ENCODE measurements at places on chromosomes 6 and 20.
A peak's percentile ranks its signal among the peaks of the same experiment; 100 is the strongest.

GRCh38 chr6:711925-712324 lies 19.0 kb upstream of the EXOC2 start:
- no peak for DNase-seq

- DNase-seq = no peak
These were observed 26.8 kb downstream of the PPP1R14C start for GRCh38 chr6:150169609-150170008.

GRCh38 chr6:157556671-157557430 lies 175.9 kb downstream of the ZDHHC14 start:
- peak; percentile 92 for DNase-seq

DNA sequence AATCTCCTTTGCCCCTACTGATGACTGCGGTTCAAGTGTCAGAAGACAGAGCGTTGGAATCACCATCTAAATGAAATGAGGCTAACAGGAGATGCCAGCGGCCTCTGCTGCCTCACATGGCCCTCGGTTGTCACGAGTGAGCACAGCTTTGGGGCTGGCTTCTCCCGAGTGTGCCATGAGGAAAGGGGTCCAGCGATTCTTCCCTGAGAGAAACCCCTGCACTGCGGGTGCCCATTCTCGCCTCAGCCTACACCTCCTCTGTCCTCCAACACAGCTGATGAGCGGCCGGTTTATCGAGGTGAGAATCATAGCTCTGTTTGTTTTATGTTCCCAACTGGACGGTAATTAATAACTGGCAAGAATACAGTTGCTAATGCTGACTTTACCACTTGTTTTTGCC lies 144.7 kb upstream of the RPS6KA2 start:
- DNase-seq = no peak

GRCh38 chr6:132929141-132929540 lies 114.8 kb downstream of the RPS12 start:
- DNase-seq = no peak

GRCh38 chr6:95093154-95093553 lies 484.2 kb upstream of the MANEA start:
- DNase-seq = no peak

- no peak for DNase-seq
These were observed 60.8 kb downstream of the RTN4IP1 start for GRCh38 chr6:106568530-106568929.

- no peak for DNase-seq
These were observed 44.2 kb downstream of the NCOA6 start for GRCh38 chr20:34781220-34781619.

DNA sequence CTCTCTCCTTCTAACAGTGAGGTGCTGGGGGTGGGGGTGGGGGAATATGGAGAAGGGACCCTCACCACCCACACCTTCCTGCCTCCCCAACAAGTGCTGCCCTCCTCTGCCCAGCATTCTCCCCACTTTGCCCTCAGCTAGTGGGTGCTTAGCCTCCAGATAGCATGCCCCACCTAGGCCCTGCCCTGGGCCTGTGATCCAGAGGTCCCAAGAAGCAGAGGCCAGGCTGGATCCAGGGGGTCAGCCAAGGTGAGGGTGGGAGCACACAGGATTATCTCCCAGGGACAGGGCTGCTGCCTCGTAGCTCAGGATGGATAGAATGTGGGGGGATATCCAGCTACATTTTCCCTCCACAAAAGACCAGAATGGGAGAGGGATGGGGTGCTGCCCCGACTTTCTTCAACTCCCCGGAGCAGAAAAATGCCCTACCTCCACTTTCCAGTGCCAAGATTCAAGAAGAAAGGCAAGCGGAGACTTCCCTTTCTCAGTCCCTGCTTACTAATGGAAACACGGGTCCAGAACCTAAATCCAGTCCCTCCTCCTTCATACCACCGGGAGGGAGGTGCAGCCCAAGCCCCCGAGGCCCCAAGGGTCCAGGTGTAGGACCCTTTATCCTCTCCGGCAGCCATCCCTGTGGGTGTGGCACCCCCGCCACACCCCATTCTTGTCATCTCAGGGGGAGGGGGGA lies 987 bp downstream of the ADISSP start:
- no peak for DNase-seq

DNA sequence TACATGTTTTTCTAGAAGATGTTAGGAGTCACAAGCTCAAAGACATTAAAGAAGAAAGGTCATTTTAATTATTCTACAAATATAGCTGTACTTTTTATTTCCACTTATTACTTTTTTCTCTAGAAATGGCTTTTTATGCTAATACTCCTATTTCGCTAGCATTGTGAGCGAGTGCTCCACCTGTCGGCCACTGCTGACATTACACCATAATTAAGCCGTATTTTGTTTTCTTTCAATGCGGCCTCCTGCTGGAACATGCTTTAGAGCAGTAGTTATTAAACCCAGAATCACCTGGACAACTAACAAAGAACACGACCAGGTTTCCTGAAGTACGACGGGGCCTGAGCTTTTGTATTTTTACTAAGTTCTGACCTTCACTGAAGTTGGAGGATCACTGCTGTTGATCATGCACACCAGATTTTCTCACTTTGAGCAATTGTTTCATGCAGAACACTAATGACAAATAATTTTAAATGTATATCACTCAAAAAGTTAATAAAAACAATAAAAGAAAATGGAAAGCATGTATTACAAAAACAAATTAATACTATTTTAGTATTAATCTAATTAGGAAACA lies 74.1 kb upstream of the PAK5 start:
- DNase-seq = peak; percentile 45

- no peak for DNase-seq
These were observed 12.1 kb upstream of the EYS start for GRCh38 chr6:65719101-65719500.

DNA sequence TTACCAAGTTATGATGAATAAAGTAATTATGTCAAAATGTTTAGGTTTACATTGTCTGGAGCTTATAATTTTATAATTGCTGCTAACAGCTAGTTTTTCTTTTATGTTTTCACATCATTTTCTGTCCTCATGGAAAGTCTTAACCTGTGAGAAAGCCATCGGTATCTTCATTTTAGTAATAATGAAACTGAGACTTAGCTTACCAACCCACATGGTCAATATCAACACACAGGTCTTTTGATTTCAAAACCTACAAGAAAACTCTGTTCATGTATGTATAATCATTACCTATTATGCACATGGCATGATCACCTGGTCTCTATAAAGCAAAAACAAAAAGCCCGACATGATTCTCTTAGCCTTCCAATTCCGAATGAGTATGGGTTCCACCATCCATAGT lies 61.9 kb downstream of the KCNQ5 start:
- DNase-seq = no peak

- DNase-seq = no peak
These were observed 667.0 kb upstream of the MARCKS start for GRCh38 chr6:113190170-113190569.

DNA sequence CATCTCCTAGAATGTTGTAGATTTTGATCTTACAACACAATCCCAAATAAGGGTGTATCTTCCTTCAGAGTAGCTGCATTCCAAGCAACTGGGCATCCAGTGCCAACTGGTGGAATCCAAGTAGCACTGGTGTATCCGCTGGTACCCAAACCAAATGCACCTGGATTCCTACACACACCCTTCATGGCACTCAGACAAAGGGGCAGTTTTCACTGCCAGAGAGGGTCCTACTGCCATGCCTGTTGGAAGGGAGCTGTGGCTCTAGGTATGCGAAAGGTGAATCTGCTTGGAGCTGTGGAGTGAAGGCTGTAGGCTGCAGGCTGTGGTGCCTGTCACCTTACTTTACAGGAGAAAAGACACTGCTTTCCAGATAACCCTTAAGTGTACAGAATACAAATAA lies 17.0 kb upstream of the CLDN20 start:
- no peak for DNase-seq

GRCh38 chr6:88666901-88667300 lies 296.5 kb downstream of the RNGTT start:
- DNase-seq = no peak

DNA sequence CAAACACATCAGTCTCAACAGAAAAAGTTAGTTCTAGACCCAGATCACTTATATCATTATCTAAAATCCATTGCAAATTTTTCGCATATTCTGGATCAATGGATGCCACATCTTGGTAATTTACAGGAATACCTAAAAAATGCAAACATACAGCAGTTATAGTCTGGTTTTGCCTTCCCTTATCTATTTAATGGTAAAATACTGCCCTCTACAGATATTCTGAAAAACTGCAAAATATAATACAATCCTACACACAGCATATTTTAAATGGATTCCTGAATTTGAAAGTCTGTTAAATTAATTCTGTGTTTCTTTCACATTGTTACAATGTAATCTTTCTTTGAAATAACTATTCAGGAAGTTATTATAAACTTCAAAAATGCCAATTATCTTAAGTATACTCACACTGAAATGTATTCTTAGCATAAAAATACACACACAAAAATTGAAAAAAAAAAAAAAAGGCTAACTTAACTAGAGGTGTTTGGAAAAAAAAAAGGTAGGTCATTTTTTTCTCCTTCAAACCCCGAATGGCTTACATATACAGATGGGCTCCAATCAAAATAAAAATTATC lies 88.4 kb downstream of the HACE1 start:
- DNase-seq = peak; percentile 35

DNA sequence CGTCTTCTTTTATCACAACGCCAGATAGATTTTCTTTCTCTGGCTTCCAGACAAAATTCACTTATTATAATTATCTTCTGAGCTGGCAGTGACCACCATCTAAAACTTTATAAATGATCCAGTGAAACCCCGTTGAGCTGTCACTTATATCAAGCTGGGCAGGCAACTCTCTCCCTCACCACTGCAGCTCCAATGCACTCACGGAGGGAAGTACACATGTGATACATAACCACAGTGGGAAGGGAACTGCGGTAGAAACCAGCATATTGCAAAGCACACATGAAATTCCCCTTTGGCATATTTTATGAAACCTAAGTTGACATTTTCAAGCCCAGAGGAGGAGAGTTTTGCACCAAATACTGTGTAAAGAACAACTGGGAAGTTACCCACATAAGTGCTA lies 536.9 kb downstream of the HACE1 start:
- no peak for DNase-seq

DNA sequence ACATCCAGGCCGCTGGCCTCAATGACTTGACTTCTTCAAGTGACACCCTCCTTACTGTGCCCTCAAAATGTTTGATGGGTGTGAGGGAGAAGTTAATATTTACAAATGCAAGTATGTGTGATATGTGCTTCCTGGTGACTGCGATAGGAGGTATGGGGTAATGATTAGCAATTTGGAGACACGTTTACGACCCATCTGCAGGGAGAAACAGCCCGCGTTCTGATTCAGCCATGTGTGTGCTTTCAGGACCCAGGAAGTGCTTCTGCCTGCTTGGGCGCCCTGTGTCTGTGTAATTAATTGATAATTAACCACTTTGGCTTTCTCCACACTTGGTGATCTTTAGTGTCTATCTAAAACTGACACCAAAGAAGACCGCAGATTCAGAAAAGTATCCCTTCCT lies 25.0 kb downstream of the SIRPA start:
- DNase-seq = no peak

GRCh38 chr6:73985891-73986290 lies 289.9 kb downstream of the CD109 start:
- DNase-seq = no peak

DNA sequence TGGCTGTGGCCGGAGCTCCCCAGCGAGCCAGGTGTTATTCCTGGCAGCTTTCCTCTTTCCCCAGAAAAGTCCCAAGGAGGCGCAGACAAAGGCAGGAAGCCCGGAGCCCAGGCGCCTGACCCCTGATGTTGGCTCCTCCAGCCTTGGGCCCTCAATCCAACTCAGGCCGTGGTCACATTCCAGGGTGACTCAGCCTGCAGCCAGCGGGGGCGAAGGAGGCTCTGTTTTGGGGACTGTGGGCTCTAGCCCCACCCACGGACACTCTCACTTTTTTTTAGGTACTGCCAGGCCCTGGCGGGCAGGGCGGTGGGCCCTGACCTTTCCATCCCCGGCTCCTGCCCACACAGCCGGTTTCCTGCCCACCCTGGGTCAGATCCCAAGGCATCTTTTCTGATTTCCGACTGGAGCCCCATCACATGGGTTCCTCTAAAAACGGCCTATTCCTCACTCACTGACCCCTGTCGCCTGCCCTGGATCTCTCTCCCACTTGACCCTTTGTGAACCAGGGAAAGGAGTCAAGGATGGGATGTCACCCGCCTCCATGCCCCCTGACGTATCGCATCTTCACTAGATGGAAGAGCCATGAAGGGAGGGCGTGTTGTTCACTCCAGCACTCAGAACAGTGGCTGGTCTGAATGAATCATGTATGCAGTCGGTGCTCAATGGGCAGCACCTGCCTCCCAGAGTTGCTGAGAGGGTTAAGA lies 5.5 kb downstream of the PTGIS start:
- no peak for DNase-seq

GRCh38 chr6:111551521-111552231 lies 54.0 kb downstream of the TRAF3IP2 start:
- DNase-seq = peak; percentile 100

DNA sequence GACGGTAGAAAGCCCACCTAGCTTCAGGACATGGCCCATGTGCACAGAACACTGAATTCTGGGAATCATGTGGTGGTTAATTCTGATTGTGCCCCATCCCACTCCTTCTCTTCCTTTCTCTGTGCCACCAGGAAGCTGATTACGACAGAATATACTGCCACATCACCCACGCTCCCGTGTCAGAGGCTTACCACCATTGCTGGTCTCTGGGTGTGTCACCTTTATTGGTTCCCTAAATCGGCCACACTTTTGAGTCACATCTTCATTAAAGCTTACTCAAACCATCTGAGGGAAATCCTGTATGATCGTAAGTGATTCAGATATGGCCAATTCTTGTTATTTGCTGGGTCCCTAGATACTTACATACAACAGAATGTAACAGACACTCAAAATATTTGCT lies 3.1 kb downstream of the TRMT6 start:
- no peak for DNase-seq

DNA sequence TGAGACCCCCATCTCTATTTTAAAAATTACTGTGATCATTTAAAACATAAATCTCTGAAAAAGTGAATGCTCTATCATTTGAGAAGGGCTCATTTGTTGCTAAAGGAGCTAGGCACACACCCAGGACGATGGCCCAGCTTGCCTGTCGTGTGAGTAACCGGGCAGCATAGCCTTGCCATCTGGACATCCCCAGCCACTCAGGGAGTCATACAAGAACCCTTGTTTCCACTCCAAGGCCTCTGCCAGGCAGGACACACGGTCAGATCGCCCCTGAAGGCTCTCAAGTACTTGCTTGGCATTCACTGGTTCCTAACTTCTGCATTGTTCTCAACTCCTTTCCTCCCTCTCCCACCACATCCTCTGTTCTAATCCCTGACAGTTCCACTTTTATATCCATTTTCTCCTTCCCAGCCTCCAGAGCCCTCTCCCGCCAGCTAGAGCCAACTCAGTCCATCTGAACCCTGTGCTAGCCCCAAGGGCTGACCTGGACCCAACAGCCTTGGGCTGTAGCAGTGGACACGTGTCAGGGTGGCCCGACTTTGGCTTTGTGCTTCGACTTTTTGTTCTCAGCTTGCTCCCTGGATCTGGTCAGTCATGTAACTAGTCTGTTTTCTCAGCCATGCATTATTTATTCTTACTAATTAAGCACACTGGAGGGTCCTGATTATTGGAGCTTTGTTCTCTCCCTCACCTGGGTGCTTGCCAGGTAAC lies 15.7 kb upstream of the EZR start:
- DNase-seq = no peak

Data from NCI-H1105 treated with DMSO at 0.1 percent for 48 hours (cell line).